ENCODE measurements at places on chromosomes 7 and 10.

DNA sequence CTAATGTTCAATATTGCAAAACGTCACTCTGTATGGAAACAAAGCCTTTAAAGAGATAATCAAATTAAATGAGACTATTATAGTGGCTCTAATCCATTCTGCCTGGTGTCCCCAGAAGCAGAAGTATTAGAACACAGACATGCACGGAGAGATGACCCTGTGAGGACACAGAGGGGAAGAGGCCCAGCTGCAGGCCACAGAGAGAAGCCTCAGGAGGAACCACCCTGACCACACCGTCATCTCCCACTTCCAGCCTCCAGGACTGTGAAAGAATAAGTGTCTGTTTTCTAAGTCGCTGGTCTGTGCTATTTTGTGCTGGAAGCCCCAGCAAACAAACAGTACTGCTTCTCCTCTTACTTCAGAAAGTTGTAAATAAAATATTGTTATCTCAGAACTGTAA is 283.5 kb upstream of the ADARB2 start:
- no peak for DNase-seq

DNA sequence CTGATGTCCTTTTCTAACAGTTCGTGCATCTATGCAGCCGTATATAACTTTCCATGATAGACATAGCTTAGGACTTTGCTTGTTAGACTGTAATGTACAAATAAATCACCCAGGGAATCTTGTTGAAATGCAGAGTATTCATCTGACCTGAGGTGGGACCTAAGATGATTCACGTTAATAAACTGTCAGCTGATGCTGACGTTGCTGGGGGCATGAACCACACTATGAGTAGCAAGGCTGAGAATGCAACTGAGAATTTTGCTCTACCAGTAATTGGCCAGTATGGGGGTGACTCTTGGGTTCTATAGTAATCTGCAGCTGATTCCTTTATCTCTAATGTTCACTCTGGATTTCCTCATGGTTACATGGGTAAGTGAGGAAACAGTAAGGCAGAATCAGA is 130.1 kb upstream of the MALRD1 start:
- no peak for DNase-seq

DNA sequence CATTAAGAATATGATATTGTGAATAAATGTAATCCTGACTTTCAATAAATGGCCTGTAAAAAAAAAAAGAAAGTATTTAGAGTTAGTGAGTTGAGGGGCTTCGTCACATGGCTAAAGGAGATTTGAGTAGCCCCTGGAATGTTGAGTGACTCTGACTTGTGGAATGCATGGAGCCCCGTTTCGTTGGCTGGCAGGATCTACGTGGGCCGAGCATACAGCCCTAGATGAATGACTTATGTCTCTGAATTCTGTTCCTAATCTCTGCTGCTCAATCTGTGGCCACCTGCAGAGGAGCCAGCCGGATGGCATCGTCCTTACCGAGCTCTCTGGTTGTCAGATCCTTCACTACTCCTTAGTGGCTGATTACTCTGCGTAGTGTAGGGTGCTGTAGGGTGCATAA is 155.7 kb downstream of the MGMT start:
- DNase-seq: peak; percentile 49

GRCh38 chr10:75995041-75995430 is 563.6 kb downstream of the LRMDA start:
- no peak for DNase-seq

DNA sequence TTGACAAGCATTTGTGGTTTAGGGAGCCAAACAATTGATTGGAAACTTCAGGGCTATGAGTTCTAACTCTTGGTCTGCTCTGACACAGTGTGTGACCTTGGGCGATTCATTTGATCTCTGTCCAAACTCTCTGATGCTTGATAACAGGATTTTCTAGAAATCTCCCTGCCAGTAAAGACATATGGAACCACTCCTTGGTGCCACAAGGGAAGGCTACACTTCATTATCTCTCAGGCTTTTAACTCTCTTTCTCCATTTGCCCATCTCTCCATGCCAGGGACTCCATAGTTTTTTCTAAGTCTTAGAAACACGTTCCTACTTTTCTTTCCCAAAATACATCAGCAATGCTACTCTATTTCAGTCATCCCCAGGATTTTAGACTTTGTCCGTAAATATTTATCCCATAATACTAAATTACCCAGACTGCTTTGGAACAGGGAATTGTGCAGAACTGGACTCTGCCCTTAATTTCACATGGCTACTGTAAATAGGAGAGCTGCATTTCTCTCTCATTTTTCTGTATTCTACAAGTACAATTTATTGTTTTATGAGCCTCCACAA is 488.2 kb downstream of the SUGCT start:
- no peak for DNase-seq

- DNase-seq: no peak
Measured at GRCh38 chr10:24862589-24862988, 89.8 kb downstream of the PRTFDC1 start.

GRCh38 chr10:102602272-102603045 is 41.8 kb upstream of the TRIM8 start:
- DNase-seq: peak; percentile 56

GRCh38 chr10:100506596-100507356 is 12.9 kb downstream of the SEC31B start:
- DNase-seq: no peak

DNA sequence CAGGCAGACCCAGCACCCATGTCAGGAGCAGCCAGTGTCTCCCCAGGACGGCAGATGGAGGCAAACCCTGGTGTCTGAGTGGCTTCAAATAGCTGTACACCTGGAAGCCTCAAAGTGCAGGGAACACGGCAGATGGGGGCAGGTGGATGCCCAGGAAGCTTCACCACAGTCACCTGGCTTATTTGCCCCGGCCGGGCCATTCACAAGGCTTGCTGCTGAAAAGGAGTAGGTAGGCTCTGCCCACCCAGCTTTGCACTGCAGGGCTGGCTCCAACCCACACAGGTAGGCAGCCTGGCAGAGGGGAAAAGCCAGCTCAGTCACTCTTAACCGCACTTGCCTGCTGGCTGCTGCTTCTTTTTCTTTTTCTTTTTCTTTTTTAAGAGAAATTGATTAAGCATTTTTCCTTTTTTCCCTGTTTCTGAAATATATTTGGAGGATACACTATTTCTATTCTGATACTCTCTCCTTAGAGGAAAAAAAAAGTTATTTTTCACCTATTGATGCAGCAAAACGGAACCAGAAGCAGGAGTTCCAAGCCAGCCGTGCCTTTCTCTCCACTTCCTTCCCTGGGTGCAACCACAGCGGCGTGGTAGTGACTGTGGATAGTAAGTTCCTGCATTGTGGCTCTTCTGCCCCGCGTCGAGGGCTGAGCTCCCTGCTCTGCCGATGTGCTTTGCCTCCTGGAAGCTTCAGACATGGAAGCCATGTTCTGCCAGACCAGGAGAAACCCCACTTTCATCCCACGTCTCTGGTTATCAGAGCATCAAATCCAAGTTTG is 118.3 kb downstream of the KLF6 start:
- no peak for DNase-seq

DNA sequence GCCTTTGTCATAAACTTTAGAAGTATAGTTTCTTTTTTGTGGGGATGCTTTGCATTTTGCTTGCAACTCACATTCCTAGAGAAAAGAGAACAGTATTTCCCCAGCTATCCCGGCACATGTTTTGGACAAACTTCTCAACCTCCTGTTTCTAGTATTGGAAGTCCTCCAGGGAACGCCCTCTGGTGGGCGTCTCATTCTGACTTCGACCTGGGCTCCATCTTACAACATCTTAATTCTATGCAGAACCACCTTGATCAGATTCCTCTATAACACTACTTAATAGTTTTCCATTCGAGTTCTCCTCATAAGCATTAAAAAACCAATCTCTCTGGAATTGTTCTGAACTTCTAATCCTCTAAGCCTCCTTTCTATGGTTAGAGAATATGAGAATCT is 139.5 kb upstream of the FZD8 start:
- peak; percentile 20 for DNase-seq

DNA sequence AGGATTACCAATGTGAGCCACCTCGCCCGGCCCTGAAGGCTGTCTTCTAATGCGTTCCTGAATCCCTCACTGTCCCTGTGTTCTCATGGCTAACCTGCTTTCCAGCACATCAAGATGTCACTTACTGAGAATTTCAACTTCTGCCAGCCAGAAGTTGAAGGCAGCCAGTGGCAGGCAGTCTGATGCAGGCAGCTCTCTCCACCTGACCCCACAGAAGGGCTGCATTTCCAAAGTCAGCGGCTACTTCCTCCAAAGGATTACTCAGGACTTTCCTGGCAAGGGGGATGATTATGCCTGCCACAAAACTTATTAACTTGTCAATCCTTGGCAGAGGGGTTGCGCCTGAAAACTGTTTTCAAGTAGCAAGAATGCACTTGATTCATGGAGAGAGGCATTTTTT is 1219.4 kb downstream of the TYW1 start:
- DNase-seq: no peak

GRCh38 chr10:18608596-18608995 is 42.8 kb downstream of the NSUN6 start:
- no peak for DNase-seq

GRCh38 chr7:149605696-149606095 is 108.1 kb upstream of the ZNF746 start:
- no peak for DNase-seq

- no peak for DNase-seq
Measured at GRCh38 chr7:150421831-150422230, 28.6 kb upstream of the GIMAP8 start.

GRCh38 chr10:6144406-6145165 is 55.8 kb downstream of the RBM17 start:
- peak; percentile 89 for DNase-seq

Measured in lung (tissue), 17 donors.